ENCODE measurements at places on chromosomes 5 and 9.

GRCh38 chr5:170534177-170534576 lies 30.4 kb downstream of the KCNIP1 start:
- DNase-seq, result no peak
- no peaks in the 10 kb centered on the region for H3K27me3 ChIP-seq
- H3K27ac ChIP-seq, result no peak overlapping the region
- H3K4me3 ChIP-seq, result no peak overlapping the region

- H3K27ac ChIP-seq, result peak overlapping the region; percentile 57
- H3K4me3 ChIP-seq, result no peak overlapping the region
- H3K36me3 ChIP-seq, result peaks cover 12% of the 10 kb centered on the region
- DNase-seq, result no peak
- H3K27me3 ChIP-seq, result no peaks in the 10 kb centered on the region
- H3K4me1 ChIP-seq, result peaks cover 51% of the 10 kb centered on the region
Observed at GRCh38 chr9:6417186-6417585, 4.2 kb downstream of the UHRF2 start.

DNA sequence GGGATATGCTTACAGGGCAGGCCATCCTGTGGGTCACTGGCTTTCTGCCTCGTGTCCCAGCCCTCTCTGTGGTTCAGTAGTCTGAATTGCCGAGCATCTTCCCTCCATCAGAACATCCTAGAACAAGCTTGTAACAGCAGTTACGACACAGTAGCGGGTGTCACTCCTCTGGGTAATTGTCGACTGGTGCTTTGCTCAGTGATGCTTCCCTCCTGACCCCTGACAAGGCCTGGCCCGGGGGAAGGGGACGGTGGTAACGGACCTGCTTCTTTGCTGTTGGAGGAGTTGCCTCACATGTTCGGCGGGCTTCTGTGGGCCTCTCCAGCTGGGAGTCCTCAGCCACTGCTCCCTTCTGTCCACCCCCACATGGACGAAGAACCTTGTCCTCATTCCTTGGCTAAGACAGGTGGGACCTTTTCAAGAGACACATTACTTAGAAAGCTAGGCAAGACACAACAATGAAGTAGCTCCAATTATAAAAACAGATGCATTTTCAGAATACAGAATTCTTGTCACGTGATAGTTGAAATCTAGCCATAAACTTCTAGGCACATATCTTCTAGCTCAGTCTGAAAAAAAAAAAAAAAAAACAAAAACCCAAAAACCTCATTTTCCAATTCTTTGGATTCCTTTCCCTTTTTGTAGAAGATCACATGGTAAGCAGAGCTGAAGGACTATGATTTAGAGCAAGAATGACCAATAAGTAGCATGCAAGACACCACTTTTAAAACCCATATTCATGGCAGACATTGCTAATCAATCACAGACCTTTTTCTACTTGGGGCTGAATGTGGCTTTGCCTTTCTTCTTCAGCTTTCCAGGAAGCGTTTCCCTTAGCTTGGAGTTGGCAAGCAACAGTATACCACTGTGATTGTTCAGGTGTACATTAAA lies 25.0 kb downstream of the HMCN2 start:
- no peak for DNase-seq
- H3K4me3 ChIP-seq, result no peak overlapping the region
- H3K27ac ChIP-seq, result no peak overlapping the region
- no peaks in the 10 kb centered on the region for H3K4me1 ChIP-seq

GRCh38 chr5:153866176-153866575 lies 172.5 kb downstream of the FAM114A2 start:
- H3K4me3 ChIP-seq, result no peak overlapping the region
- DNase-seq, result no peak

GRCh38 chr5:93571114-93571949 lies 9.7 kb downstream of the NR2F1-AS1 start:
- H3K4me3 ChIP-seq, result no peak overlapping the region
- H3K36me3 ChIP-seq, result peaks cover 19% of the 10 kb centered on the region
- peak overlapping the region; percentile 56 for H3K27ac ChIP-seq
